ENCODE measurements at places on chromosomes 3 and 15.

- DNase-seq, result no peak
These were observed 12.3 kb upstream of the CSK start for GRCh38 chr15:74769463-74770025.

DNA sequence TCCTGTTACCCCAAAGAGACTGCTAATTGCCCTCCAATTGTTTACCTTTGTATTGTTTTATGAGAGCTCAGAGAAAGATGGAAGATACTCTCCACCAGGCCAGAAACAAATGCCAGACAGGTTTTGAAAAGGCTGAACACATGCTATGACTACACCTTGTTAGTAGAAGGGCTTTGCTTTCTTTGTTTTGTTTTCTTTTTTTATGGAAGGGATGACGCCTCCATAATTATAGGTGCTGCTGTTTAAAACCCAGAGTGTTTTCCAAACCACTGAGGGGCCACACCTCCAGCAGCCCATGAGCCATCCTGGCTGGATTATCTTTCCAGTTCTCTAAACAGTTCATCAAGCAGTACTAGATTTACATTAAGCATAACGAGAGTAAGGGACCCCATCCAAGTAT, 5.6 kb upstream of the FOXP1 start:
- DNase-seq, result no peak

- no peak for DNase-seq
These were observed 94.9 kb downstream of the ERC2 start for GRCh38 chr3:56373386-56373785.

DNA sequence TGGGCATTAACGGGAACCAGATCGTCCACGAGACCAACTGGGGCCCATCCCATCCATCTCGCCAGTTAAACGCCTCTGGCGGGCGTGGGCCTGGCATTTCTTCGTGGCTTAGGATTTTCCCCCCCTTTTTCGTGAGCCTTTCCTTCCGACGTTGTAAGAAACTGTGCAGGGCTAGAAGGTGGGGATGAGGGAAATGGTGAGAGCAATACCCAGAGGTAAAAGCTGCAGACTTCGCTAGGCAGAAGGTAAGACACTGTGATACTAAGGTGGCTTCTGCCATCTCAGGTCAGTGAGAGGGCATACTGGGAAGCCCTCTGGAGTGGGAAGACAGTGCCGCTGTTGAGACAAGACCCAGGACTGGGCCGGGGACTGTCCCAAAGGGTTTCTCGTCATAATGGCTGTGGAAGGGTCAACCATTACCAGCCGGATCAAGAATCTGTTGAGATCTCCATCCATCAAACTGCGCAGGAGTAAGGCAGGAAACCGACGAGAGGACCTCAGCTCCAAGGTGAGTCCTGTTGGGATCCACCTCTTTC, 666 bp downstream of the MAPKBP1 start:
- no peak for DNase-seq

- no peak for DNase-seq
These were observed 272 bp upstream of the SRPRB start for GRCh38 chr3:133805384-133805701.

GRCh38 chr3:144235489-144235888, 263.9 kb downstream of the DIPK2A start:
- DNase-seq, result no peak

DNA sequence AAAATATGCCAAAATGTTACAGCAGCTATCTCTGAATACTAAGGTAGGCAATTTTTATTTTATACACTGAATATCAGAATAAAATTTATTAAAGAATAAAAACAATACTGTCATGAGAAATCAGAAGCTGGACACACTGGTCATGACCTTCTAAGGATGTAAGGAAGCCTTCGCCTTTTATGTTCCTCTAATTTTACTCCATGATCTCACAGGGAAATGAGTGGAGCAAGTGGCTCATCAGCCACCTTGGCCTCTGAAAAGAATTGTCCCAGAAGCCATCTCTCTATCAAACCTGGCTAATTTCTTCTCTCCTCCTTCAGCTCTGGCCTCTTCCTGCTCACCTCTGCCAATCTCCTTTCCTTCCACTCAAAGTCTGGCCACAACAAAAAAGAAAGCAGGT, 48.6 kb downstream of the THRB start:
- no peak for DNase-seq

- no peak for DNase-seq
These were observed 38.5 kb downstream of the C3orf62 start for GRCh38 chr3:49238274-49239127.

- no peak for DNase-seq
These were observed 661.6 kb downstream of the SI start for GRCh38 chr3:164416491-164417222.

DNA sequence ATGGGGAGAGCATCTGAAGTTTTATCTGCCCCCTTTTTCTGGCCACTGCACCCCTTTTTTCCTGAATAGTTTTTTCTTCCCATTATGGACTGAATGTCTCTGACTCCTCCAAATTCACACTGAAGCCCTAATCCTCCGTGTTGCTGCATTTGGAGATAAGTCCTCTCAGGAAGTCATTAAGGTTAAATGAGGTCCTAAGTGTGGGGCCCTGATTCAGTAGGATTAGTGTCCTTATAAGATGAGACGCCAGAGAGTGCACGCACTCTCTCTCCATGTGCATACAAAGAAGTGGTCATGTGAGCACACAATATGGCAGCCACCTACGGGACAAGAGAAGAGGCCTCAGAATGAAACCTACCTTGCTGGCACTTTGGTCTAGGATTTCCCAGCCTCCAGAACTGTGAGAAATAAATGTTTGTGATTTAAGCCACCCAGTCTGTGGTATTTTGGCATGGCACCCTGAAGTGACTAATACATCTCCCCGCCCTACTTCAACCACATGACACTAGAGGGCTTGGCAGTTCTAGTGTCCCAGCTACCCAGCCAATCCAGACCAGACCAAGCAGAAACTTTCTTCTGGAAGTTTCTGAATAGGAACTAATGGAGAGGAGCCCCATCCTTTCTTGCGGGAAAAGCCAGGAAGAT, 191.3 kb downstream of the PDE8A start:
- DNase-seq, result no peak

GRCh38 chr3:188841906-188842305, 329.9 kb upstream of the TPRG1 start:
- DNase-seq, result no peak

DNA sequence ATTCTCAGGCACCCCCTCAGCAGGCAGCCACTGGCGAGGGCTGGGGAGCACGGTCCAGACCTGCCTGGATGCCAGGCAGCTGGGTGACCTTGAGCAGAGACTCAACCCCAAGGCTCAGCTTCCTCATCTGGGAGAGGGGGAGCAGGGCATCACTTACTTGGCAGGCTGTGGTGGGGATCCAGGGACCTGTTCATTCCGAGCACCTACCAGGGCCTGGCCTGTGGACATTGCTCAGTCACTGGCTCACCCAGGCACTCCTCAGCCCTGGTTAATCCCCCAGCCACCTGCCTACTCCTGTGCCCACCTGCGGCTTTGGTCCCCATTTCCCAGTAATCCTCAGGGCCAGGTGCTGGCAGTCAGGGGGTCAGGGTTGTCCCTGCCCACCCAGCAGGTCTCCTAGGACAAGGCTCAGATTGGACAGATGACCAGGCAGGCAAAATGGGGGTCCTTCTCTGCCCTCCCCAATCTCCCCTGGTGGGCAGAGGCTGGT, 9.3 kb upstream of the RPL29 start:
- DNase-seq, result no peak

DNA sequence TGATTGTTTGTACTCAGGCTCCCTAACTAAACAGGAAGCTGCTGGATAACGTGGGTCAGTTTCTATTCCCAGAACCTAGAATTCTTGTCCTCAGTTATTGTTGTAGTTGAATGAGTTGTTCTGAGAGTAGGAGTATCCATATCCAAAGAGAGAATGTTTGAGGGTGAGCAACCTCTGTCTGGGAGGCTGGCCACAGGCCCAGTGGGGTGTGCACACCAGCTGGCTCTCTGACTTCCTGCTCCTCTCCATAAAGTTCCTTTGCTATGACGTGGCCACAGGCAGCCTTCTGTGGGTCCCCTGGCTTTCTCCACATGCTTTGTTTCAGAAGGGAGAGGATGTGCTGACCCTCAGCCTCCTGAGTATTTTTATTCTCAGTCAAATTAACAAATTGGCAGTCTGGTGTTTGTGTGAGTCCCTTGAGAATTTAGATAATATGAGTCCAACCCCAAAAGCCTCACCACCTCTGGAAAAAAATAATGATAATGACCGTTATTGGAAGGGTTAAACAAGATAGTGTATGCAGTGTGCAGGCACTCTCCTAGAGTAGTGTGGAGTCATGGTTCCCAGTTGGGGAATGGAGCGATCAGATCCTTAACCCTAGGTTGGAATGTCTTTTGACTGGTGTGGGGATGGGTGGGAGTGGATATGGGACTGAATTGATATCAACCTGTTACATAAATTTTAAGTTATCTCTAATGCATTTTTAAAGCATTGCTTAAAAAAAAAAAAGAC, 47.6 kb upstream of the MED12L start:
- no peak for DNase-seq

- DNase-seq, result no peak
These were observed 50.9 kb downstream of the C3orf20 start for GRCh38 chr3:14725564-14726440.

GRCh38 chr3:9553948-9554513, 409 bp upstream of the LHFPL4 start:
- DNase-seq, result no peak
